Putamen (tissue), 1 donor: ENCODE measurements at places on chromosomes 2 and 18.

DNA sequence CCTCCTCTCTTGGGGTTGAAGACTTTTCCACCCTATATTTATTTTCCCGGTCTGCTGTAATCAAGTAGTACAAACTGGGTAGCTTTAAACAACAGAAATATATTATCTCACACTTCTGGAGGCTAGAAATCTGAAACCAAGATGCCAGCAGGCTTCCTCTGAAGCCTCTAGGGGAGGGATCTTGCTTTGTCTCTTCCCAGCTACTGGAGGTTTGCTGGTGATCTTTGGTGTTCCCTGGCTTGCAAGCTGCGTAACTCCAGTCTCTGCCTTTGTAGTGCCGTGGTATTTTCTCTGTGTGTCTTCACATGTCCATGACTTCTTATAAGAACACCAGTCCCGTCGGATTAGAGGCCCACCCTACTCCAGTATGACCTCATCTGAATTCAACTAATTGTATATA, 44.4 kb downstream of the MYO3B start:
- no peak for DNase-seq

- DNase-seq: no peak
Observed at GRCh38 chr18:23317975-23318675, 135.0 kb upstream of the RIOK3 start.

DNA sequence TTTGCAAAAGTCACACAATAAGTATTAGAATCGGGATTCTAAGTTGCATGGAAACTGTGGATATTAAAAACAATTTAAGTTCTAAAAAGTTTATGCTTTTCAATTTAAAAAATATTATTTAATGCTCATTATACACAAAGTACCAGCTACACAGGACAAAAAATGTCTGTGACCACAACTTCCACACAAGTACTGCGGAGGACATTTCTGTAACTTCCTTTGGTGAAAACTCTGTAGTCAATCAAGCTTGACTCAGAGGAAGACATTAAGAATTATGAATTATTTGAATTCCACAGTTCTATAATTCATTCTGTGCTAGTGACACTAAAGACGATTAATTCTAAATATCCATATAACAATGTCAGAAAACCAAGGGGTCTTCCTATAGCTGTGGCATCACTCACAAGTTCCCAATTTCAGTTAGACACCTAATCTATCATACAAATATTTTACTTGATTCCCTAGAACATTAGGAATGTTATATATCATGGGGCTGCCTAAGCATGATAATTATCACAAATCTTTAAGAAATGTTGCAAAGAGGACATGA, 120.5 kb downstream of the AFF3 start:
- DNase-seq: no peak

DNA sequence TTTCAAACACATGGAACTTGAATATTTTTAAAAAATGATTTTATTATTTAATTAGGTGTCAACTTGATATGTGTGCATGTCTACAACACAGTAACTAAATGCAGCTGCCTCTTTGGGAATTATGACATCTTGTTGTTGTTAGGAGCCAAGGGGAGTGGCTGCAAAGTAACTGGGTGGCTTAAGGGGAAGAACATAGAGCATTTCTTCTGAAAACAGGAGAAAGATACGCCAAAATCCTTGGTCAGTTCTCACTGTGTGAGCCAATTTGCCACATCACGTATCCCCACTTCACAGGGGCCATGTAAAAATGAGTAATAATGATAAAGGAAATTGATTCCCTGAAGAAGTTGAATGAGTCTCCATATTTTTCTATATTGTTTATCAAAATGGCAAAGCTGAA, 309.8 kb upstream of the COL3A1 start:
- DNase-seq: no peak

GRCh38 chr18:21000667-21001066, 110.9 kb downstream of the ROCK1 start:
- DNase-seq: no peak

DNA sequence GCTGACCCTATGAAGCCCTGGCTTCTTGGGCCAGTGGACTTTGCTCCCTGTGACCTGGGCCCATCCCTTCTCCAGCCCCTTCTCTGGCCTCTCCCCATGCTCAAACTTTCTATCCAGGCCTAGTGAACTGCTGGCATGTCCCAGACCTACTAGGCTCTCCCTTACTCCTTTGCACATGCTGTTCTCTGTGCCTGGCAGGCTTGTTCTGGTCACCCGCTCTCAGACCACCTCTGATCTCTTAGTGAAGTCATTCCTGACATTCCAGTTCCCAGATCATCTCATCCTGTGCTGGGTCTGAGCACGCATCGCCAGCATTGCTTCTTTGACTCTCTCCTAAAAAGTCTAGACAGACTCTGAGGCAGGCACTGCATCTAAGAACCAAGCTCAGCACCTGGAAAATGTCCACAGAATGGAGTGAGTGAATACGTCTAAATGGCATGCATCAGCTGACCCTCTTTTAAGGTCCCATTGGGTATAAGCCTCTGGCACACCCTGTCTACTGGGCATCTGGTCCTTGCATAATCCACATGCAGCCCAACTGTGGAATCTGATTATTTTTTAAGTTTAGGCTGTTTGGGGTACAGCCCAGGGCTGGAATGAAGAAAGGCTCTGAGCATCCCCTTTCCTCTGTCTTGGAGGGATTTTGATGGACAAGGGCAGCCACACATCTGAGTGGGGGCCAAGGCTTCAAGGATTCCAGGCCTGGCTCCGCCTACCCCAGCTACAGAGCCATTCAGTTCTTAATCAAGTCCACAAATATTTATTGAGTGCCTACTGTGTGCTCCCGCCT, 130.6 kb upstream of the HAAO start:
- no peak for DNase-seq

DNA sequence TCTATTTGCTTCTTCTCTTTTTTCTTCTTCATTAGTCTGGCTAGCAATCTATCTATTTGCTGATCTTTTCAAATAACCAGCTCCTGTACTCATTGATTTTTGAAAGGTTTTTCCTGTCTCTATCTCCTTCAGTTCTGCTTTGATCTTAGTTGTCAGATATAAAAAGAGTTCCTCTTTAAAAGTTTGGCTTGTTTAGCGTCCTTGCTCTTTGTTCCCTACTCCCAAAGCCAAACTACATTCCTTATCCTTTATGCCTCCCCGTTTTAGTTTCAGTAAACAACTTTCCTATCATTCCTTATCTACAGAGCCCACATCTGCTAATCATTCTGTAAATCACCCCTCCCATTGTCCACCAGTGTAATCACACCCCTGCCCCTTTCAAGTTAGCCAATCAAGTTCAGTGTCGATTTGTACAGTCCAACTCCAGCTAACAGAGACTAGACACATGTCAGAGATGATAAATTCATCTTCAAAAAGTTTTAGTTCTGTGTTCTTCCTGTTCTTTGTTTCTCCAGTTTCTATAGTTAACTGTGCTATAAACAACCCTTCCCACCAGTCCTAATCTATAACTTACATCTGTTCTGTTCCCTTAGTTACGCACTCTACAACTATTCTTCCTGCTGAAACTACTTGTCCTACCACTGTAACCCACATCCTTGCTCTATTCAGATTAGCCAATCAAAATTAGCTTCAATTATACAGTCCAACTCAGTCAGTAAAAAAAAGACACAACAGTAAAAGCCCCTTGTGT, 44.4 kb downstream of the TFPI start:
- DNase-seq: no peak

DNA sequence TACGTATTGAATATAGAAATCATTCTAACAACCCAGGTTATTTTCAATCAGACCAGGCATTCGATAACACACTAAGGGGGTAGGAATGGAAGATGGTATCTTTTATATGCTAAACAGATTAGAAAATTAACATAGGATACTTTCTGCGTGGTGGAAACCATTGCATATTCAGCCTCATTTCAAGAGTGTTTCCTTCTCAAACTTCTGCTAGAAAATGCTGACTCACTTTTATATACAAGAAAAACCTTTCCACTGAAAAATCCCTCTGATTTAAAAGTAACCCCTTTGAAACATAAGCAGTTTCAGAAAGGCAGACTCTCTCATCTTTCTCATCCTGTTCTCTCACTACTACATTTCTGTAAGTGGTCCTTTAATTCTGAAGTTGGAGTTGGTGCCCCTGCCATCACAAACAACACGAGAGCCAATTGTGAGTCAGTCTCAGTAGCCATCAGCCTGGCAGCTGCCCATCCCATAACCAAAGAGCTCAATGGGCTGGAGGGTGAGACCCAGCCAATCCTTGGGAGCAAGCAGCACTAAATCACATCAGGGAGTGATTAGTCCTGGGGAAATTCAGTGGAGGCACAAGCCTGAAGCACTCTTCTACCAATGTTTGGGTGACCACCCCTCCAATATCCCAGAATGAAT, 343.1 kb downstream of the CELF4 start:
- no peak for DNase-seq

- no peak for DNase-seq
Observed at GRCh38 chr2:169362118-169362893, at the start of gene LRP2. LRP2 (minus strand) TSS chr2:169362534; CDS start chr2:169362399, 135 bp downstream.

GRCh38 chr18:1746131-1746530, 825.2 kb downstream of the METTL4 start:
- no peak for DNase-seq

- no peak for DNase-seq
Observed at GRCh38 chr2:129354631-129355030, 624.8 kb upstream of the RAB6C start.

GRCh38 chr2:23249348-23249747, 135.6 kb upstream of the KLHL29 start:
- peak; percentile 56 for DNase-seq

GRCh38 chr2:37421686-37422085, 77.3 kb downstream of the QPCT start:
- DNase-seq: no peak

GRCh38 chr2:3113122-3113521, 264.5 kb downstream of the EIPR1 start:
- DNase-seq: no peak

DNA sequence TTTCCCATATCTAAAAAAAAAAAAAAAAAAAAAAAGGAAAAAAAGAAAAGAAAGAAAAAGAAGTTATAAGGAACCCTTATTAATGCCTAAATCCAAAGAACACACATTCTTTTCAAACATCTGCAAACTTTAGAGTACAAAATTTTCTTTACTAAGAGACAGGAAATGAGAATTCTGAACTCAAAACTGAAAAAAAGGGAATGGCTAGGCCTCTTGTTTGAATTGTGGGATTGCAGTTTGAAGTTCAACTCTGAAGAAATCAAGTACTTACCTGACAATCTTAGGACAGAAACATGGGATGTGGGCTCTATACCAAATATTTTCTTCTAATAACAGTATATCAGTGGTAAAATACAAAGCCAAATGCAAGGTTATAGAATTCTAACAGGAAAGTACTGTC, 118.1 kb upstream of the ITGB6 start:
- DNase-seq: no peak

DNA sequence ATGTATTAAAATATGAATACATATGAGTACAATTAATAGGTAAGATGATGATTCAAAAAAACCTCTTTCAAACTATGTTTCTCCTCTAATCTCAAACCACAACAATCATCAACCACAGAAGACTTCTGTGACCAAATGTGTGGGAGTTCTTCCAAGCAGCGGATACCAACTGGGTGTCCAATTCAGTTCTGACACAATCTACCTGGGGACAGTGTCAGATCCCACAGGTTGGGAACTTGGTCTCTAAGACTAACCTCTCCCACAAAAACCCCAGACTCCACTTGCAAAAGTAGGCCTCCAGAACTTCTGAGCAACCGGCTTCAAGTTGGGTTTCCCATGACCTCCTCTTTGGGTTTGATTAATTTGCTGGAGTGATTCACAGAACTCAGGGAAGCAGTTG, 26.9 kb downstream of the FASTKD1 start:
- DNase-seq: no peak

DNA sequence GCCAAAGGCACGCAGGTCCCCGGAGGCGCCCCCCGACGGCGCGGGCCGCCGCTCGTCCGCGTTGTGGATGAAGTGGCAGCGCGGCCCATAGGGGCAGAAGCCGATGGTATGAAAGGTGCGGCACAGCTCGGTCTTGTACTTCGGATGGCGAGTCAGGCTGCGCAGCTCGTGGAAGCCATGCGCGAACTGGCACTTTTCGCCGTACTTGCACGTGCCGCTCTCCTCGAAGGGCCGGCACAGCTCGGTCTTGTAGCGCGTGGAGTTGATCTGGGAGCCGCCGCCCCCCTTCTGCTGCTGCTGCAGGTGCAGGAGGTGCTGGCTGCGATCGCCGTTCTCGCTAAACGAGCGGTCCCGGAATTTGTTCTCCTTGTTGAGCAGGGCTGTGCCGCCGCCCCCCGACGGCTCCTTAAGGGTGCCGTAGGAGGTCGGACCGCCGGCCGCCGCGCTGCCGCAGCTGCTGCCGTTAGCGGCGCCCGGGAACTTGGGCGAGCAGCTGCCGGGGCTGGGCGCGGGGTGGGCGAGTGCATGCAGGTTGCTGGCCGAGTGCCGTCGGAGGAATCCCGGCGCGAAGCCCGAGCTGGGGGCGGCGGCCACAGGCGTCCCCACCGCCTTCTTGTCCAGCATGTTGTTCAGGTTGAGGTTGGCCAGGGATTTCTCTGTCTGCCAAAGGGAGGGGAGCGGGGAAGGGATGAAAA, 1.2 kb downstream of the ZFP36L2 start:
- peak; percentile 17 for DNase-seq
